NCI-H82 (cell line): ENCODE measurements at places on chromosomes 6 and 20.

- no peak for DNase-seq
These were observed 125.0 kb downstream of the UNC5CL start for GRCh38 chr6:40914005-40914404.

DNA sequence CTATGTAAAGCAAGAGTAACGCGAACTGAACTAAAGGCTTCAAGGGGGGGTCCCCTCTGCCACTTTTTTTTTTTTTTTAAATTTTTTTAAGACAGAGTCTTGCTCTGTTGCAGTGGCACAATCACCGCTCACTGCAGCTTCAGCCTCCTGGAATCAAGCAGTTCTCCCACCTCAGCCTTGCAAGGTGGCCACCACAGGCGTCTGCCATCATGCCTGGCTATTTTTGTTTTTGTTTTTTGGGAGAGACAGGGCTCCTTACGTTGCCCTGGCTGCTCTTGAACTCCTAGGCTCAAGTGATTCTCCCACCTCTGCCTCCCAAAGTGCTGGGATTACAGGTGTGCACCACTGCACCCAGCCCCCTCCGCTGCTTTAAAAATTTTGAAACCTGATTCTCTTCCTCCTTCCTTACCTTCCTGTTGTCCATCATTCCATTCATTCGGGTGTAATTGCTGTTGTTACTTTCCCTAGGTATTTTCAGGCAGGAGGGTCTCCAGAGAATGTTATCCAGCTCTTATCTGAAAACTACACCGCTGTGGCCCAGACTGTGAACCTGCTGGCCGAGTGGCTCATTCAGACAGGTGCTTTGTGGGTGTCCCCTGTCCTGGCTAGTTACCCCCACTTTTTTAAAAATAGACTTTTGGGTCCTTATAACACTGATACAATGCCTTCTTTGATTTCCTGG is 5.4 kb downstream of the NELFCD start:
- no peak for DNase-seq

- no peak for DNase-seq
These were observed 2.3 kb downstream of the SPEF1 start for GRCh38 chr20:3778976-3779375.

GRCh38 chr20:25376236-25376635 is 14.4 kb downstream of the ABHD12 start:
- no peak for DNase-seq

DNA sequence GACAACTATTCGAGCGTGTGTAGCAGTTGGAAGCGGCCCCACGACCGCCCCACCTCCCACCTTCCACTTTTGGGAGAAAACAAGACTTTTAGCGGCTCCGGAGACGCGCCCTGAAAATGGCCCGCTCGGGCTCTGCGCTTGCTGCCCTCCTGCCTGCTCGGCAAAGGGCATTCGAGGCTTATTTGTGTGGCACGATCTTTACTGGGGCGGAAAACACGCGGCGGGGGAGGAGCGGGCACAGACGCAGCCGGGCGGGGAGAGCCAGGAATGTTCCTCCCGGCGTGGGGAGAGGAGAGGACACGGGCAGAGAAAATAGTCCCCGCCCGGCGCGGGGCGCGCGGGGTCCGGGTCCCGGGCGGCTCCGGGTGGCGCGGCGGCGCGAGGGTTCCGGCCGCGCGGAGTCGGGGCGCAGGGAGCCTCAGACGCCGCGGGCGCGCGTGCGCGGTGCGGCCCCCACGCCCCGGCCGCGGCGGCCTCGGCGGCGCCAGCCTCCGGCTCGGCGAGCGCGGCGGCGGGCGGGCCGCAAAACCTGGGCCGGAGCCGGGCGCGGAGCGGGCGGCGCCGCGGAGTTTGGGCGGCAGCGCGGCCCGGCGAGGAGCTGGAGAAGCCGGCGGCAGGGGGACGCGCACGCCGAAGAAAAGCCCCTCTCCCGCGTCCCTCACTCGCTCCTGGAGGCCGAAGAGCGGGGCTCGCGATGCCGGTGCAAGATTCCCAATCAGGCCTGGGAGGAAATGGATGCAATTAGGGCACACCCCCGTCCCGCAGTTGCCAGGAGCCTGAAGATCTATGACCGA is 90.0 kb upstream of the ARID1B start:
- peak; percentile 85 for DNase-seq

DNA sequence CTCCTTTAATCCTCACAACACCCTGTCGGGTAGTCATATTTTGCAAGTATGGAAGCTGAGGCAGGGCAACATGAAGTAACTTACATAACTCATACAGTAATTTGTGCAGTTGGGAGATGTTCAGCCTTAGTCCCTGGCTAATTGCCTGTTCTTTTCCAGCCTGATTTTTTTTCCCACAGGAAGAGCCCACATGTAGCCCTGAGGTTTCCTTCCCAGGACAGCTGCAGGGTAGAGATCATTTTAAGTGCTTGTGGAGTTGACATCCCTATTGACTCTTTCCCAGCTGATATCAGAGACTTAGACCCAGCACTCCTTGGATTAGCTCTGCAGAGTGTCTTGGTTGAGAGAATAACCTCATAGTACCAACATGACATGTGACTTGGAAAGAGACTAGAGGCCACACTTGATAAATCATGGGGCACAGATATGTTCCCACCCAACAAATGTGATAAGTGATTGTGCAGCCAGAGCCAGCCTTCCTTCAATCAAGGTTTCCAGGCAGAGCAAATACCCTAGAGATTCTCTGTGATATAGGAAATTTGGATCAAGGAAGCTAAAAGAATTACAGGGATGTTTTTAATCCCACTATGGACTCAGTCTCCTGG is 5.0 kb upstream of the BTN2A1 start:
- no peak for DNase-seq
